ENCODE measurements at places on chromosomes 12 and 14.

- no peak for DNase-seq
Measured at GRCh38 chr12:91179315-91179714, 3.3 kb downstream of the DCN start.

- no peak for DNase-seq
Measured at GRCh38 chr12:12004524-12004923, 66.2 kb upstream of the BCL2L14 start.

DNA sequence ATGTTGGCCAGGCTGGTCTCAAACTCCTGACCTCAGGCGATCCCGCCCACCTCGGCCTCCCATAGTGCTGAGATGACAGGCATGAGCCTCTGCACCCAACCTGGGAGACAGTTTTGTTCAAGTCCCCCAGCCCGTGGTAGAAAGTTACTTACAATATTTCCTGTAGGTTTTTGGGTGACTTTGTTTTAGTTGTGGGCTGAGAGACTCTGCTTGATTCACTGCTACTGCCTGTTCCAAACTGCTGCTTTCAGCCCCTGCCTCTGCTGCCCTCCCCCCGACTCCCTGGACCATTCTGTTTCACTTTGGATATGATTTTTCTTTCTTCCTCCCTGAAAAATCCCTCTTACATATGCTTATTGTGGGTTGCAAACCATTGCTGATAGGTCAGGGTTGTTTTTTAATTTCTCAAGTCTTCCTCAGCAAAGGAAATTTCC, 13.4 kb upstream of the PCNX1 start:
- DNase-seq = no peak

- DNase-seq = no peak
Measured at GRCh38 chr14:76480426-76480825, 104.5 kb downstream of the ESRRB start.

- no peak for DNase-seq
Measured at GRCh38 chr14:71629765-71630492, 302.3 kb upstream of the RGS6 start.

DNA sequence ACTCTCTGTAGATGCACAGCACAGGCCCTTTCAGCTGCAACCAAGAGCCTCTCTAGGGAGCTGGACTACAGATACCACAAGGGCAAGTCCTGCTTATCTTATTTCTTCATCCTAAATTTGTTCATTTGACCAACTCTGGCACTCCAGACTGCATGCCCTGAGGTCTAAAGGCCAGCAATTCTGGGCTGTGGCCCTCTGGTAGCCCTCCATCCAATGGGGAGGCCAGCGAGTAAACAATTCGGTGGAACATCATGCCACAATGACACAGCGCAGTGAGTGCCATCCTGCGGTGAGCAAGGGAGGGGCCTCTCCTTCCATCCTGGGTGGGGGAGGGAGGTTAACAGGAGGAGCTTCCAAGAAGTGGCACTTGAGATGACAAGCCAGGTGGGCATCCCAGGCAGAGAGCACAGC, 652 bp upstream of the SELPLG start:
- peak; percentile 67 for DNase-seq

DNA sequence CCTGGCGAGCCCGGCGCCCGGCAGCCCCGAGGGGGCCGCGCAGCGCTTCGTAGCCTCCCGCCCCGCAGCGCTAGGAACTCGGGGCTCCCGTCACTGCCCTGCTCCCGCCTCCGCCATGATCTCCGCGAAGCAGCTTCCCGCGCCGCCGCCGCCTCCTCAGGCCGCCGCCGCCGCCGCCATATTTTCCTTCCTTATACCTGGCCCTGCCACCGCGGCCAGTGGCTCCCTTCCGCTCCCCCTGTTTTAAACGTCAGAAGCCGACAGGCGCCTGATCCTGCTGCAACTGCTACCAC, 286 bp downstream of the PPP4R3A start:
- DNase-seq = no peak

DNA sequence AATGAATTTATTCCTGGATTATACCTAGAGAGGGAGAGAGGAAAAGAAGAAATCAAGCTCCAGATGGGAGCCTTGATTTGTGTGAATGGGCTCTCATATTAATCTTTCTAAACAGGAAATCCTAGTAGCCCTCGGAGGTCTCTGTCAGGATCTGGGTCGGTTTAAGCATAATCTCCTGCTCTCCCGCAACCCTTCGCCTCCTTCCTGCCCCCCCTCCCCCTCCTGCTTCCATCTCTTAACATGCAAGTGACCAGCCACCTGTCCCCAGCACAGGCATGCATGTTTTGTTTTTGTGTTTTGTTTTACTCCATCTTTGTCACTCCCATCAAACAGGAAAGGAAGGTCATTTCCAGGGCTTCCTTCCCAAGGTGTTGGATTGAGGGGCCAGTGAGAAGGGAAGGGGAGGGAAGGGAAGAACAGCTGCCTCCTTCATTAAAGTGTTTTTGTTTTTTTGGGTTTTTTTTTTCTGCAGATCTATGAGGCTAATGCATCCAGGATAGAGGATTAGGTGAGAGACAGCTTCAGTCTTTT, 4.8 kb upstream of the KCNA5 start:
- no peak for DNase-seq

GRCh38 chr12:13471471-13471870, 274.9 kb downstream of the EMP1 start:
- DNase-seq = no peak

- DNase-seq = no peak
Measured at GRCh38 chr12:29552994-29553748, 55.7 kb upstream of the OVCH1 start.

GRCh38 chr12:58833853-58834252, 86.5 kb downstream of the LRIG3 start:
- no peak for DNase-seq

DNA sequence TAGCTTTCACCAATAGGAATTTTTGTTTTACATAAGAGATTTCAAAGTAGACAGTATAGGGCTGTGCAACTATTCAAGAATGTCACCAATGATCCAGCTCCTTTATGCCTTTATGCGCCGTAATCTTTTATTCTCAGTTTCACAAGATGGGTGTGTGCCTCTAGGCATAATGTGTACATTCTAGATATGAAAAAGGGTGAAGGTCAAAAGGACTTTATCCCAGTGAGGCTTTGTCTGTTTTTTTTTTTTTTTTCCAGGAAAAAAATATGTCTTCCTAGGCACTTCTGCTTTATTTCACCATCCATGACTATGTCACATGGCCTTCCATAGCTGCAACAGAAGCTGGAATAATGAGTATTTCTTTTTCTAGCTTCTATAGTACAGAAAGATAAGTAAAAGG, 142.3 kb upstream of the IGF1 start:
- no peak for DNase-seq

DNA sequence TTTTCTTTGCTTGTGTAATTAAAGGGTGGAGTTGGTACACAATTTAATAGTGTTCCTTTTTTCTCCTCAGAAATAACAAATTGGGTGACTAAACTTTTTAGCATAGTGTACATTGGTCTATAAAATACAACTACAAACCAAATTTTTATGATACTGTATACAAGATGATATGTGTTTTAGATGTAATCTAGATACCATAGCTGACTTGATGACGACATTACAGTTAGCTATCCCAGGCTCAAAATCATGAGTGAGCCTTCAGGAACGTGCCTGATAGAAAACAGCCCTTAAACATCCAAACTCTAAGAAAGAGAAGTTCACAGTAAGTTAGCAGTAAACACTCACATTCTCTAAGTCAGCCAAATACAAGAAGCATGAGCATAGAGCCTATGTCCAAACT, 99.0 kb upstream of the SSTR1 start:
- DNase-seq = no peak

DNA sequence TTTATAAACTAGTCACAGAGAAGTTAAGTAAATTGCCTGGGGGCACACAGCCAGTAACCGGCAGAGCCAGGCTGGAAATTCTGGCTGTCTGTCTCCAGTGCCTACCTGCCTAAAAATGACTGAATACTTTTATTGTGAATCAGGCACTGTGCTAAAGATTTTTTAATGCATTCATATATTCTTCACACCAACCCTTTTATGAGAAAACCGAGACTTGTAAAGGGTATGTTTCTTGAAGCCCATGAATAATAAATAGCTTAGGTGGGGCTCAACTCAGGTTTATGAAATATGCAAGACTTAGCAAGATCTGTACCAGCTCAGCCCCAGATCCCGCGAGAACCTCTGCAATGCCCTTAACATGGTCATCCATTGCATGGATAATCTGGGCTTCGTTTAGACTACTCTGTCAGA, 60.8 kb downstream of the TMCC3 start:
- no peak for DNase-seq

- no peak for DNase-seq
Measured at GRCh38 chr12:104788840-104789271, 169.2 kb downstream of the SLC41A2 start.

- DNase-seq = no peak
Measured at GRCh38 chr12:7369274-7369729, 65.4 kb downstream of the ACSM4 start.

DNA sequence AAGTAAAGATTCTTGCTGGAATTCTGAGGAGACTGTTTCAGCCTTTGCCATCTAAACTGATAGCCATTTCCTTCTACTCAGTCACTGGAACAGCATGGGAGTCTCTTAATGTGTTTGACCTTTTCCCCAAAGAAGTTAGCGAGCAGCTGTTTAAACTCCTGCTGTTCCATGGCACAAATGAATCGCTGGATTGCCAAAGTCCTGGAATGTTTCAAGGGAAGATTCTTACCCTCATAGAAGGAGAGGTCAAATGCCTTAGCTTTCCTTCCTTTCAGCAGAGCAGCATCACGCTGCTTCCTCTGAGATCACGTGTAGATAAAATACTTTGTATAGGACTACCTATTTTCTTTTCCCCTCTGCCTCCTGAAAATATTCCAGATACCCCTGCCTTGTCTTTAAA, 10.5 kb upstream of the NR2C1 start:
- no peak for DNase-seq

- DNase-seq = no peak
Measured at GRCh38 chr12:118606690-118607089, 230.3 kb downstream of the SUDS3 start.

DNA sequence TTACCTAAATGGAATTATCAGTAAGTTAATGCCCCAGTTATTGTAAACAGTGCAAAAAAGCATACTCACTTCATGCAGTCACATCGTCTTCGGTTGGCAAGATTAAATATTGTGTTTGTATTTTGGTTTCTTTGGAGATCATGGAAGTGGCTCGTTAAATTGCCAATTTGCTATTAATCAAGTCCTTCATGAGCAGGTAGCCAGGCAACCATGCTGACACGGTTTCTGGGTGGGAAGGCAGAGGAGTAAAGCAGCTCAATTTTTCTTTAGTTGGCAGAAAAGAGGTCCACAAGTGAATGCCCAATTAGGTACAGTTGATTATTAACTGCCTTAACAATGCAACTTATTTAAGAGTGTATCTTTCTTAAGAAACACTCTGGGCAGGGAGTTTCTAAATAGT, 43.9 kb downstream of the PPP4R3A start:
- DNase-seq = no peak

DNA sequence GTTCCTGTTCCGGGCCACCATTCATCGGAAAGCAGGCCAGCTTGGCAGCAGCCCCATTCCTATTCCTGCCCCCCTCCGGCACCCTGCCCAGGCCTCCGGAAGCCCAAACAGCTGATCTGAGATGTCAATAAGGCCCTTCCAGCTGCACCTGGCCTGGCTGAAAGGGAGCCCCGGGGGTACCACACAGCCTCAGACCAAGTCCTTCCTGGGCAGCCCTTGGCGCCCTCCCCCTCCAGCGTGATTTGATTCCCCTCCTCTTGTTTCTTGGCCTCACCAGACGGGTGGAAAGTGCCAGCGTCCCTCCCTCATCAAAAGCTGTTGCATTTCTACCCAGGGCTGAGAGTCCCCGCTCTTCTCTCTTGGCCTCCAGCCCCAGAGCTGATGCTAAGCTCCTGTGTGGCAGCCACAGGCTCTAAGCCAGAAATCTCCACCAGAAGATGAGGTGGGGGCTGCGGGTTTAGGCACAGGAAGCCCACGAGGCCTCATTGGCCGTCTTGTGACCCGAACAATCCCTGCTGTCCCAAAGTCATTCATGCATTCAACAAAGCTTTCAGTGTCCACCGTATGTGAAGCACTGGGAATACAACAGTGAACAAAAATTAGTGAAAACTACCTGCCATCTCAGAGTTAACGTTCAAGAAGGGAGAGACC, 215.4 kb downstream of the SLC41A2 start:
- DNase-seq = no peak

DNA sequence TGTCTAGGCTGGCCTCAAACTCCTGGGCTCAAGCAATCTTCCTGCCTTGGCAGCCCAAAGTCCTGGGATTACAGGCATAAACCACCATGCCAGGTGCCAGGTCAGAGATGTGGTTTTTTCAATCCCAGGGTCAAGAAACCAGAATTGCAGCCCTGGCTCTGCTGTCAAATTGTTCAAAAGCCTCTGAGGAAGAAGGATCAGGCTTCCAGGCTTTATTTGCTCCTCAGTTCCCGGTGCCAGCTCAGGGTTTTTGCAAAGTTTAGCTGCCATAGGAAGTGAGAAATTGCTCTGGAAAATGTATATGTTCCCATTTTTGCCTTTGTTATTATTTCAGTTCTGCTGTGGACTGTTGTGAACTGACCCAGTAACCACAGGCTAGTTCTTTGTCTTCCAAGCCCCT, 28.7 kb downstream of the WNT5B start:
- no peak for DNase-seq

Data from CD4-positive, alpha-beta T cell treated with Interferon gamma for 1 hour (primary cell).